ENCODE measurements at places on chromosomes 7 and 10.

DNA sequence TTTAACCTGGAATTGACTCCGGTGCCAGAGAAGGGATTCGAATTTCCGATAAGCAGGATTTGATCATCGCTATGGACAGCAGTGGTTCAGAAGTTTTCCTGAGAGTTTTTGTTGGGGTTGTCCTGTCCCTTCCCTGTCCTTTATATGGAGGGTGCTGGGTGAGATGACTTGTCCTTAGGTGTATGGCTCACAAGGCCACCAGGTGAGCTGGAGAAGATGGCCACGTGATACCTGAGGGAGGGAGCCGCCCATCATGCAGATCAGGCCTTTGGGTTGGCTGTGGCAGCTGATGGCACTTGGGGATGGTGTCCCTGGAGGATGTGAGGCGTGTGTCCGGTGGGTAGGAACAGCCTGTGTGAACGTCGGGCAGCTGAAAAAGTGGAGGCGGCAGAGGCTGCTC lies 187.7 kb downstream of the PTPN20 start:
- DNase-seq, result no peak

GRCh38 chr7:137166363-137166762 lies 177.2 kb downstream of the PTN start:
- DNase-seq, result no peak

DNA sequence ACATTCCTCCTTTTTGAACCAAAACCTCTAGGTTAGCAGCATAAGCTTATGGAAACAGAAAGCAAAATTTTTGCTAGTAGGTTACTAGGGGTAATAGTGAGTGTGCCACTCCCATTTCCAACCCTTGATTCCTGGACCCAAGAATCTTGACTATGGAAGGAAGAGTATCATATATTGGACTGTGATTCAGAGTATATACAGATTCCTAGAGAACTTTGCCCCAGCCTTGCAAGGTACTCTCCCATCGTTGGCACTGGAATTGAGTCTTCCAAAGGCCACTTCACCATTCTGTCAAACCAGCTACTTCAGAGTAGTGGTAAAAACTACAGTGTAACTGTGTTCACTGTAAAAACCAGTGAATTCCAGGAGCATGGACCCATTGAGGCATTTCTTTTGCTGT lies 69.4 kb downstream of the LRRC17 start:
- DNase-seq, result no peak

DNA sequence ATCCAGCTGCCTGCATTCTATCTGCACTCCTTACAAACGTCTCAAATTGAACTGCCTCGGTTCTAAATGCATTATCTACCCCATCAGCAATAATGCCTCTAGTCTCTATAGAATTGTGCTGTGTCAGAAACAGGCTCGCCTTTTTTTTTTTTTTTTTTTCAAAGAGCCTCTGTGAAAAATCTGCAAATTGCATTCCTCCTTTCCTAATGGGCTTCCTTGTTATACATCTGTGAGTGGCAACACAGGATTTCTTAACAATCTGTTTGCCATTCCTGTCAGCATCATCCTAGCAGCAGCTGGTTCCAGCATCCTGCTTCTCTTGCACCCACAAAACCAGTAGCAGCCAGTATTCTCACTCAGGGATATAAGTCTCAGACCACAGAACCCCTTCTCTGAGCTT lies 413.5 kb upstream of the SEMA3D start:
- DNase-seq, result no peak

DNA sequence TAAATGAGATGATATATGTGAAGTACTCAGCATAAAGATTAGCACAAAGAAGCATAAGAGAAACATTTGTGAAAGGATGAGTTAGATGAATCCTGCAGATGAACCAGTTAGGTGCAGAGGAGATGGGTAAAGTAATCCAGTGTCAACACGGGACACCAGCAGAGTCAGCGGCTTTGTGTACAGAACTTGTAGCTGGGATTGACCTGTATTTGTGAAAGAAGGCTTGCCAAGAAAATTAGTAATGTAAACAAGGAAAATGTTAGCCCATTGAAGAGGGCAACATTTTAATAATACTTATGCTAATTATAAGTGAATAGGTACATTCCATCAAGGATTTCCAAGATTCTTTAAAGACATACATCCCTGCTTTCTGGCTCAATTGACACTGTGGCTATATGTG lies 255.7 kb downstream of the PTEN start:
- DNase-seq, result no peak

DNA sequence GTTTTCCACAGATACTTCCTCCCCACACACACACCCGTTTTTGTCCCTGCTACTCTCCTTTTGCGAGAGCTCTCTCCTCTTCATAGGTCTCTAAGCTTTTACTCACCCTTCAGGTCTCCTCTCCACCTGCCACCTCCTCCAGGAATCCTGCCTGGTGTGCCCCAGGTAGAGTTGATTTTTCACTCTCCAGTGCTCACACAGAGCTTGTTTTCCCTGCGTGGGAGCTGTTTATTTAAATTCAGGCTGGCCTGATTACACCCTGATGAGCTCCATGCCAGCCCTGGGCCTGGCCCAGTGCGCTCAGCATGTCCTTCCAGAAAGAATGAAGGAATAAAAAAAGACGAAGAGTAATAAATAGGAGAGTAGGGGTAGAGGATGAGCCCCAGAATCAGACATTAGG lies 7.5 kb upstream of the CLDN4 start:
- DNase-seq, result no peak

DNA sequence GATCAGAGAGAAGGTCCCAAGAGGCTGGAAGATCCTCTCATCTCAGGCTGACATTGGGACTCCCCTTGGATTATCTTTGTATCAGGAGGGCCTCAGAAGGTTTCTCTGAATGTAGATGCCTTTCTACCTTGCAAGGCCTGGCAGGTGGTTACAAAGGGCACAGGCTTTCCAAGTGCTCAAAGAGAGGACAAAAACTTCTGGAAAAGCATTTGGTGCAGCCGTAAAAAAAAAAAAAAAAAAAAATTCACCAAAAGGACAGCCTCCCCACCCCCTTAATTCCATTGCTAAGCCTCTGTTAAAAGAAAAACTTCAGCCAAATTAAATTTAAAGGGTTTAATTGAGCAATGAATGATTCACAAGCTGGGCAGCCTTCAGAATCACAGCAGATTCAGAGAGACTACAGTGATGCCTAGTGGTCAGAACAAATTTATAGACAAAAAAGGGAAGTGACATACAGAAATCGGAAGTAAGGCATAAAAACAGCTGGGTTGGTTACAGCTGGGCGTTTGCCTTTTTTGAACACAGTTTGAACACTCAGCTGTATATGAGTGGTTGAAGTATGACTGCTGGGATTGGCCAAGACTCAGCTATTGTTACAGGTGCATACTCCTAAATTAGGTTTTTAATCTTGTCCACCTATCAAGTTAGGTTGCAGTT lies 42.5 kb upstream of the LRGUK start:
- DNase-seq, result no peak

GRCh38 chr10:5038733-5039132 lies 35.1 kb upstream of the AKR1C2 start:
- no peak for DNase-seq

DNA sequence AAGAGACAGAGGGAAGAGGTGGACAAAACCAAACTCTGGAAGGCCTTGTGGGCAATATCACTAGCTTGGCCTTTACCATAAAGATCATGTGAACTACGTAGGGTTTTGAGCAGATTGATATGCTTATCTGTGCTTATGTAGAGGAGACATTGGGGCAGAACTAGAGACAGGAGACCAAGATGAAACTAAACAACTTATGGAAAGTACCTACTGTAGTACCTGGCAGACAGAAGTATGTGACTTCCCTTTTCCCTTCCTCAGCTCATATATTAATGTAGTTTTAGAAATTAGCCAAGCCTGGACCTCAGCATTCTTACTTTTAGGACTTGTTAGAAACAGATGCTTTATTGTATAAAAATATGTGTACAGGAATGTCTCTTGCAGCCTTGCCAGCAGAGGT lies 14.0 kb upstream of the IL6 start:
- DNase-seq, result no peak

- no peak for DNase-seq
These were observed 11.0 kb downstream of the IMPDH1 start for GRCh38 chr7:128398841-128399135.

GRCh38 chr7:64636386-64636785 lies 29.5 kb upstream of the ZNF107 start:
- DNase-seq, result no peak

- DNase-seq, result no peak
These were observed 38.4 kb upstream of the CDH23 start for GRCh38 chr10:71358277-71358676.

DNA sequence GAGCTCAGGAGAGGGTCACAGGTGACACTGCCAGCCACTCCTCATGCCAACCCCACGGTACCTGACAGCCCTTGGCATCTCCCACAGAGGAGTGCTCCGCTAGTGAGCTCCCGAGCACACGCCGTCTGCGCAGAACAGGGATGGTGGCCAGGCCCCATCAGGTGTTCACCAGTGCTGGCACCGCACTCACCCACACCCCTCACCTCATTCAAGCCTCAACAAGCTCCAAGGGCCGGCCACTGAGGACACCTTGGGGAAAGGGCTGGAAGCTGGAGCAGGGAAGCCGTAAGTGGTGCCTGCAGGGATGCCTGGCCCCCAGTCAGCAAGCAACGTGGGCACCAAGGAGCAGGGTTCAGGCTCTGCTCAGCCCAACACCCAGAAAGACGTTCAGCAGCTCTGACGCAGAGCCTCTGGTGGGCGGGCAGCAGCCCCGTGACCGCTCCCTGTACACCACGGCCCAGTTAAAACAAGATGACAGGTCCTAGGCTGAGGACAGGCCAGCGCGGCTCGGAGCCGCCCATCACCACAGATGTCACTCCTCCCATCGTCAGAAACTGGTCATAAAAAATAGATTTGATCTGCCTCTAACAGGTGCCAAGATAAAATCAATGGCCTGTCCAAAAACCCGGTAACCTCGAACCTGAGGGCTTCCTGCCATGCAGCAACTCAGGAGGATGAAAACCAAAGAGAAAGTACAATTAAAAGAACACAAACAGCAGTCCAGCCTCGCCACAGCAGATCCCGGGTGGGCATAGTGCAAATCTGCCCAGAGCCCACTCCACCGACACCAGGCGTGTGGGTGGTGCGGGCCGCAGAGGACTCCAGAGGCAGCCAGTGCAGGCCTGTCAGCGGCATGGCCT lies 275.9 kb downstream of the MAD1L1 start:
- no peak for DNase-seq

- DNase-seq, result peak; percentile 95
These were observed at the start of gene COMMD3 for GRCh38 chr10:22316286-22317075. Gene COMMD3 (plus strand): TSS chr10:22316388. CDS start chr10:22316418, 30 bp downstream.

GRCh38 chr10:99443500-99443899 lies 13.1 kb upstream of the GOT1 start:
- no peak for DNase-seq

DNA sequence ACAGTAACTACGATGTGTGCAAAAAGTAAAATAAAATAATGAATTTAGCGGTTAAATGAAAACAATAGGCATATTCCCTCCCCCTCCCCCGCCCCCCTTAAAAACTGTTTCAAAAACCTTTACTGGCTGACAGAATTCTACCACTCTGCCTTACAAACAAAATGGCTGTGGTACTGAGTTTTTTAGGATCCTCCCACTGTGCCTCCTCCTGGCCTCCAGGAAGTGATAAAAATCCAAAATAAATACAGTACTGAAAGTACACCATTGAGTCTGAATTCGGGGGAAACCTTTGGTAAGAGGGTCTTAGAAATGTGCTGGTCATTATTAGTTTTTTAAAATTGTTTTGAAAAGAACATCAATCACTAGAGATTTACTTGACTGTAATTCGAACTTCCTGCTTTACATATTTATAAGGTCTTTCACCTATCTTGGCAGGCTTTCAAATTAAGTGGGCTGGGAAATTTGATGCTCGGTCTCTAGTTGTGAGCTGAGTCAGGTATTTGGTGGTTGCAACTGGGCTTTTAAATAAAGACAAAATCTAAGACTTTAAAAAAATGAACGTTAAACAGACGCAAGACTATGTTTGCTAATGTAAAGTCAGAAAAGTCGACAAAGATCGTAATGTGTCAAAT lies 32.5 kb upstream of the EPC1 start:
- DNase-seq, result peak; percentile 87

- DNase-seq, result no peak
These were observed 1.9 kb downstream of the VIPR2 start for GRCh38 chr7:159142730-159143129.

- DNase-seq, result no peak
These were observed 18.5 kb upstream of the FAM133B start for GRCh38 chr7:92608380-92609322.

GRCh38 chr10:128776673-128777252 lies 650.5 kb upstream of the MKI67 start:
- no peak for DNase-seq

DNA sequence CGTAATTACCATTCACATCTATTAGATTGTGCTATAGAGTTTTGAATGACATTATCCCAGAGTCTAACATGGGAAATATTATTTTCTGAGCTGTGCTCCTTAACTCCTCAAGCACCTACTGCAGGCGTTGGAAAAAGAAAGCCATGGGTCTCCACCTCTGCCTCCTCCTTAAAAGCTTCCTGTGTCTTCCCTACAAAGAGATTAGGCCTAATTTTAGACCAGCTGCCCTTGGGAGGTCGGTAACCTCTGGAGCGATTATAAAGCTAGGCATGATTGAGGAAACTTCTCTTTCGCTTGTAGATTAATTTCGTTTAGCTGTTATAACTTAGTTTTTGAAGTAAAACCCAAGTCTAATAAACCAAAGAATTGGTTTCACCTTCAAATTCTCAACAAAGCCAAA lies 75.2 kb downstream of the PLXDC2 start:
- DNase-seq, result no peak

DNA sequence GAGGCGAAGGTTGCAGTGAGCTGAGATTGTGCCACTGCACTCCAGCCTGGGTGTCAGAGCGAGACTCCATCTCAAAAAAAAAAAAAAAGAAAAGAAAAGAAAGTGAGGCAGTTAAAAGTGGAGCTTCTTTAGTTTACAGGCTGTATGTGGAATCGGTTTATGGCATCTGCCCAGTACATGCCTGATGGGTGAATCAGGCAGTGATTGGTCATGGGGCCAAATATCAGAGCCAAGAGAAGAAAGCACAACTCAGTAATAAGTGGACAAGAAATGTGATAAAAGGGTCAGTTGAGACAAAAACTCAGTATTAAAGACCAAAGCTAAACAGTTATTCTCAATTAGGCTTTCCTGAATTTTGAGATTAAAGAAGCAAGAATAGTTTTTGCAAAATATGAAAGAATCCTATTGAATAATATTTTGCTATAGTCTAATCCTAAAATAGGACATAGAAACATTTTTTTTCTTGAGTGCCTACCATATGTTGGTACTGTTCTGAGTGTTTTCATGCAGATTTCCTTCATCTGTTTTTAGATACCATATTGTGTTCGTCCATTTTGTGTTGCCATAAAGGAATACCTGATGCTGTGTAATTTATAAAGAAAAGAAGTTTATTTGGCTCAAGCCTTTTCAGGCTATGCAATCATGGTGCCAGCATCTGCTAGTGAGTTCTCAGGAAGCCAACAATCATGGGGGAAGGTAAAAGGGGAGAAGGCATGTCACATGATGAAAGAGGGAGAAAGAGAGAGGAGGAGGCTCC lies 14.4 kb downstream of the CDC14C start:
- DNase-seq, result no peak

Data from thymus (tissue), 14 donors.